Stimulated activated CD8-positive, alpha-beta memory T cell treated with anti-CD3 and anti-CD28 coated beads, Interleukin-15, amount 100 ng/mL, for 48 hours (primary cell): ENCODE measurements at places on chromosomes 4 and X.

DNA sequence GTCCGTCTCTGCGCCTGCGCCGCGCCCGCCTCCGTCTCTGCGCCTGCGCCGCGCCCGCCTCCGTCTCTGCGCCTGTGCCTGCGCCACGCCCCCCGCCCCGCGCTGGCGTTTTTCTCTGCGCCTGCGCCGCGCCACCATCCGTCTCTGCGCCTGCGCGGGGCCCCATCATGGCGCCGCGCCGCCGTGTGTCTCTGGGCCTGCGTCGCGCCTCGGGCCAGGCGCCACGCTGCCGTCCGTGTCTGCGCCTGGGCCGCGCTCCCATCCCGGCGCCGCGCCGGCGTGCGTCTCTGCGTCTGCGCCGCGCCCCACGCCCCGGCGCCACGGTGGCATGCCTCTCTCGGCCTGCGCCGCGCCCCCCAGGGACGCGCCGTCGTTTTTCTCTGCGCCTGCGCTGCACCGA is 51.8 kb upstream of the DUX4 start:
- no peak for DNase-seq

- no peak for DNase-seq
Observed at GRCh38 chr4:166823126-166823525, 411.2 kb downstream of the SPOCK3 start.

DNA sequence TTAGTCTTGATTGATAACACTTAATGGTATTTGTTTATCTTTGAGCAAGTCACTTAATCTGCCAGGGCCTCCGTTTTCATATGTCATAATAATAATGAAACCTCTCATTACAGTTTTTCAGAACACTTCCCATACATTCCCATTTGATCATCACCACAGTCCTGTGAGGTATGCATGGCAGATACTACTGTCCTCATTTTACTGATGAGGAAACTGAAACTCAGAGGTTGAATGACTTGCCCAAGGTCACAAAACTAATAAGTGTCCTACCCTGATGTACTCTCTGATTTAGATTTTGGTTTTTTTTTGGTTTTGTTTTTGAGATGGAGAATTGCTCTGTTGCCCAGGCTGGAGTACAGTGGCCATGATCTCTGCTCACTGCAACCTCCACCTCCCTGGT is 25.7 kb downstream of the ZFX start:
- no peak for DNase-seq

DNA sequence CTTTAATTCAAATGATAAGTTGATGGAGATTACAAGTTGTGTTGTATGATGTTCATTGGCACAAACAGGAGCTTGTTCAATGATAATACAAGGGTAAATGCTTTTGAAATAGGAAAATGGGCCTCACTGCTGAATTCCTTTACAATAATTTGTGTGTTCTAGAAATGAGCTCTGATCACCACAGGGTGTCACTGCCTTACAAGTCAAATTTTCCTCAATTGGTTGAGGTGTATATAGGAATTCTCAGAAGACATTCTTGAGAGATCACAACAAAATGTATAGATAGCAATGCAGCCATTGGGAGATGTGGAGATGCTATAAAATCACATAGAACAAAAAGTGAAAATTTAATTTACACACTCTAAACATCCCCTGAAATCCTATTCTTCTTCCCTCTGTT is 49.6 kb downstream of the KLF8 start:
- DNase-seq: no peak

- DNase-seq: no peak
Observed at GRCh38 chr4:5916229-5916628, 23.3 kb upstream of the CRMP1 start.

GRCh38 chrX:44958480-44958879 is 85.5 kb downstream of the KDM6A start:
- no peak for DNase-seq

DNA sequence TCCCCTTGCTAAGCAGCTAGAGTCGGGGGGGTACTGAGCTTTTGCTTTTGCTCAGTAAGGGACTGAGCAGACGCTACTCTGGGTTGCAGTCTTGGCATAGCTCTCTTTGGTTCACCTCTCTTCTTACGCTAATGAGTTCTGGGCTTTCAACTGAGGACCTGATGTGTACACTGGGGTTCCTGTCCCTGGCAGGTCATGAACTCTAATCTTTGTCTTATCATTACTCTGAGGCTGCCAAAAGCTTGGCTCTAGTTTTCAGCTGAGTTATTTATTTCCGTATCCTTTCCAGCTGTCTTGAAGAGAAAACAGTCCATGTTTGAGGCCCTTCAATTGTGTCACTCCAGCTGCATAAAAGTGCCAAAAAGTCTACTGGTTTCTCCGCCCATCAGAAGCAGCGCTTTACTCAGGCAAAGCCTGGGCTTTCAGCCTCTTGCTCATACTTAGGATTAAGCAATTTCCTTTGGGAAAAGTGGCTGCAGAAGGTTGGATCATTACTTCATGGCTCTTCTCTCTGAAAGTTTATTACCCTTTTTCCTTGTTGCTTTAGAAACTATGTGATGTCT is 121.0 kb upstream of the STOX2 start:
- DNase-seq: no peak

DNA sequence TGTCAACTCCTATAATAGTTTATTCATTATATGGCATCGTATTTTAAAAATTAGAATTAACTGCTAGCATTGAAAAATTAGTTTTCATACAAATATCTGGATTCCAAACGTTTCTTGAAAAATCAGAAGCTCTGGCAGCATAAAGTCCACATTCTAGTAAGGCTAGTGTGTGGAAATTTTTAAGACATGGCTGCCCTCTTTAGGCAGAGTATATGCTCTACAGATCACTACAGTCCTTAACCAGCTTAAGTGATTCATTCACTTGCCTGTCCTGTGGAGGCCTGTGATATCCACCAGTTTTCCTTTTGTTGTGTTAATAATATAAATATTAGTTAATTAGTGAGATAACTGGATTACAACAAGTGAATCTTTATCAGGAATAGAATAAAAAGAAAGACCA is 287.2 kb downstream of the OPHN1 start:
- DNase-seq: no peak

DNA sequence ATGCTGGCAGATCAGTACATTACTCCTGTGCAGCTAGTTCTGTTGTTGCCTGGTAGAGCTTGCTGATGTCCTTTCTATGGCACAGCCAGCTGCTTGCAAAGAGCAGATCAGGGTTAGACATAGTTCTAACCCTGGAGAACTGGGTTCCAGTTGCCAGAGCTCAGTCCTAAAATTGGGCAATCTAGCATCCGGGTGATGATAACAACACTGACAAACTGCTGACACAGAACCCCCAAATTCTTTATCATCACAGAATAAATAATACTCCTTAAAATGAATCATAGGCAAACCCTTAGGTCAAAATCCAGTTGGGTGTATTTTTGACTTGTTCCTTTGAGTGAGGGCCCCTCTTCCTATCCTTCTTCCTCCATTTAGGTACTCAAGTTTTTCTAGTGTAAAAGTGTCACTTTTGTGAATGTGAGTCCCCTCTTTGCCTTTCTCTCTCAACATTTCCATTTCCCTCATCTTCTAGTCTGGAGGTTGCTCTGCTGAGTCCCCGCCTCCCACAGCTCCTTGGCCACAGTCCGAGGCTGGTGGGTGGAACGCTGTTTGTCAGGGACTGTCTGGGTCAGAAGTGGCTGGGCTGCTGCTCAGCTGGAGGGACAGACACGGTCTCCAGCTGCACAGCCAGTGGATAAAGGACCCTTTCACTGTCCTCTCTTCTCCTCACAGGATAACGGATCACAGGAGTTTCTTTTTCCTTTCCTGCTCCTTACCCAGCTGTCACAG is 93.6 kb upstream of the RASGEF1B start:
- no peak for DNase-seq

DNA sequence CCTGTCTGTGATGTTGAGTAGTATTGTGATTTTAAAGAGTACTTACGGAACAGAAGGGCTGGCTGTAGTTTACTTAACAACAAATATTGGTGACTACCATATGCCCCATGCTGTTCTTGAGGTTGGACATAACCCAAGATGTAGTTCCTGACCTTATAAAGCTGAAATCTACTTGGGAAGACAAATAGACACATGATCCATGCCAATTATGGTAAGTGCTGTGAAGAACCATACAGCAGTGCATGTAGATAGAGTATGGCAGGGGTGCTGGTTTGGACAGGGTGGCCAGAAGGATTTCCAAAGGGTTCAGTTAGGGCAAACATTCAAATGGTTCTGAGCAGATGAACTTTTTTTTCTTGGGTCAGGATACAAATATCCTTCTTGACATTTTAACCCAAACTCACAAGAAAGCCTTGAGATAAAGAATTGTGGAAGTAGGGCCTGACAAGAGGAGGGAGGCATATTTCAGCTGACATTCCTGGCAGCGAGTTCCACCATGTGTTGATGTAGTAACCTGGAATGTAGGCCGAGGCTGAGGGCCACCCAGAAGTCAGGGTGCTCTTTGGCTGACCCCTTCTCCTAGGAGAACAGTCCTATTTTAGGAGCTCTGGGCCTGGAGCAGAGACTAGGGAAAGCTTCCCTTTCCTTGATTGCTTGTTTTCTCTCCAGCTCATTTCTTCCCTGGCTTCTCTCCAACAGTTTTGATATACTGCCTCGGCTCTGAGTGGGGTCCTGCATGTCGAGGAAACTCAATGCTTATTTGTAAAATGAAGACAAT is 74.2 kb downstream of the FREM3 start:
- no peak for DNase-seq

DNA sequence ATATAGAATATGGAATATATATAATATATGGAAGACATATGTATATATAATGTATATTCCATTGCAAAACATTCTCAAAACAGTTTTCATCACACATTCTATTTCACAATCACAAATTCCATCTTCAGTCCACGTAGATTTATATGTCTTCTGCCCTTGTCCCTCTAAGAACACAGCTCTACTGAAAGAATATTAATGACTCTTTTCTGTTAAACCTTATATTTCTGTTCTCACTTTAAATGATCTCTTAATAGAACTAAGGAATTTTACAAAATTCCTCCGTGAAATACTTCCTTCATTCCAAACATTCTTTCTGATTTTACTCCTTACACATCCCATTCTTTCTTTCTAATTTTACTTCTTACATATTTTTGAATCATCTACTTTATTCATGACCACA is 1043.1 kb upstream of the PABPC4L start:
- no peak for DNase-seq

GRCh38 chr4:77349364-77349763 is 192.4 kb downstream of the CCNG2 start:
- no peak for DNase-seq

DNA sequence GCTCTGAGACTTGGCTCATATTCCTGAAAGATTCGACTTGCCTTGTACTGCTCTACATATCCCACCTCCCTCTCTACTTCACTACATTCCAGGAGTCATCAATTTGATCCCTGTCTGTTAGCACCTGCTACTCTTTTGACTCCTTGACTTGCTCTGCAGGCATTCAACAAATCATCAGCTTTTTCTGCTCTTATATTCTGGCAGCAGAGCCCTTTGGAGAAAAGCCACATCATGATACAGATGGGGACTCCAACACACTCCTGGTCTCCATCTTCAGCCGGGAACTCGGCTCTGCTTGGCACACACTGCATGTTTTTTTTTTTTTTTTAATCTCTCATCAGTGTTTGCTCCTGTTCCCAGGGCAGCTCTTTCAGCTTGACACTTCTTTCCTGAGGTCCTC is 293.2 kb upstream of the LCORL start:
- no peak for DNase-seq
